Activated naive CD4-positive, alpha-beta T cell treated with anti-CD3 and anti-CD28 coated beads, Interleukin-2, amount 50 U/mL, for 16 hours (primary cell): ENCODE measurements at places on chromosomes 16 and 17.

- DNase-seq: no peak
Observed at GRCh38 chr16:51834133-51834532, 683.1 kb upstream of the SALL1 start.

GRCh38 chr17:68353111-68353521 lies 61.8 kb downstream of the ARSG start:
- no peak for DNase-seq

GRCh38 chr16:54654429-54654828 lies 276.2 kb upstream of the IRX5 start:
- DNase-seq: no peak

DNA sequence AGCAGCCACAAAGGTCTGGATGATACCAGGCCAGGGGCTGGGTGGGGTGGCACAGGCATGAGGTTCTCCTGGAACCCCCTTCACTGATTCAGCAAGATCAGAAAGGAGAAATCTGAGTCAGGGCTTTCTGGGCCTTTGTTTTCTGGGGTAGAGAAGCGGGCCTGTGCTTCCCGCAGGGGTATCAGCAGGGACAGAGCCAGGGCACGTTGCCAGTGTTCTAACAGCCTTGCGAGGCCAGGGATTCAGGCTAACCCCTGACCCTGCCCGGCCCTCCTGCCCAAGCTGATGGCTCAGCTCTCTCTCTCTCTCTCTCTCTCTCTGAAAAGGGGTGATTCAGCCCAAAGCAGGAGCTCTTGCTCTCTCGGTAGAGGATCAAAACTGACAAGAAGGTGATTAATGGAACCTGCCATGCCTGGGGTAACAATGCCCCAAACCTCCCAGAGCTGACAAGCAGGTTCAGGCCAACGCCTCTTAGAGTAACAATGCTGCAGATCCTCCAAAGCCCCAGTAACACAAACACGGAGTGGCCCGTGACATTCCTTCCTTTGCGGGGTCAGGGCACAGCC lies 2.0 kb upstream of the KRT13 start:
- DNase-seq: no peak

DNA sequence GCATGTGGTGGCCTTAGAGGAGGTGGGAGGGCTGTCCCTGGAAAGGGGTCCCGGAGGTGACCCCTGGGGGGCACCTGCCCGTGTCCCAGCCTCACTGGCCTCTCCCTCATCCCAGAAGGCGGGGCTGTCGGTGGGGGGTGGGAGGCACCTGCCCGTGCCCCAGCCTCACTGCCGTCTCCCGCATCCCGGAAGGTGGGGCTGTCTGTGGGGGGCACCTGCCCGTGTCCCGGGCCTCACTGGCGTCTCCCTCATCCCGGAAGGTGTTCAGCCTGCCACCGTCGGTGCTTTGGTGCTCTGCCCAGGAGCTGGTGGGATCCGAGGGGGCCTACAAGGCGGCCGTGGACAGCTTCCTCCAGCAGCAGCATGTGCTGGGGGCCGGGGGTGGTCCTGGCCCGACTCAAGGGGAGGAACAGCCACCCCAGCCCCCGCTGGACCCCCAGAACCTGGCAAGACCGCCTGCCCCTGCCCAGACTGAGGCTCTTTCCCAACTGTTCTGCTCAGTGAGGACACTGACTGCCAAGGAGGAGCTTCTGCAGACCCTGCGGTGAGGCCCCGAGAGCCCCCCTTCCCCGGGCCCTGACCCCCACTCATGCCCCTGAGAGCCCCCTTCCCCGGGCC lies 6.2 kb downstream of the CTU2 start:
- no peak for DNase-seq

- no peak for DNase-seq
Observed at GRCh38 chr17:39809221-39809620, 54.9 kb downstream of the IKZF3 start.

GRCh38 chr17:2904135-2904534 lies 107.9 kb downstream of the RAP1GAP2 start:
- DNase-seq: no peak

GRCh38 chr17:62134397-62134796 lies 69.3 kb upstream of the MED13 start:
- no peak for DNase-seq

DNA sequence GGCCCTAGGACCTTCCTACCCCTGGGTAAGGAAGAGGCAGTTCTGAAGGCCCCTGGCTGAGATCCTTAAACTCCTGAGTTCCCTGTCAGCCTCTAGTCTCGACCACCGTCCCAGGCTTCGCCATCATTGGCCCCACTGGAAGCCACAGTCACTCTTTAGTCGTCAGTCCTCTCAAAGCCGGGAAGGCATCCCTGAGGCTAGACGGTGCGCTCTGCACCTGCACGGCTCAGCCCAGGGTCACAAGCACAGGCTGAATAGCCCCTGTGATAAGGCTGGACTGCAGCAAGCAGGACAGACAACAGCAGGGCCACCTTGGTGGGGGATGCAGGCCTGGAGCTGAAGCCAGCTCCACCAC lies 3.3 kb upstream of the HEXIM1 start:
- no peak for DNase-seq

DNA sequence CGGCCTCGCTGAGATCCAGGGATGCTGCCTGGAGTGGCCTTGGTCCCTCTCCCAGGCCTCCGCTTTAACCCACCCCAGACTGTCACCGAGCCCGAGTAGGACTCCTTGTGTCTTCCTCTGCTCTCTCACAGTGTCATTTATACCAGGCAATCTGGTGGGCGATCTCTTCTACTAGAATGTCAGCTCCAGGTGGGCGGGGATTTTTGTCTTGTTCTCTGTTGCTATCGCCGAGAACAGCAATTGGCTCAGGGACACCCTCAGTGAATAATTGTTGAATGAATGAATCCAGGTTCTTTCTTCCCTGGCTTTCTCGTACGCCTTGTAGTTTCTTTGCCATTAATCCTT lies 591 bp downstream of the DHX38 start:
- peak; percentile 68 for DNase-seq

DNA sequence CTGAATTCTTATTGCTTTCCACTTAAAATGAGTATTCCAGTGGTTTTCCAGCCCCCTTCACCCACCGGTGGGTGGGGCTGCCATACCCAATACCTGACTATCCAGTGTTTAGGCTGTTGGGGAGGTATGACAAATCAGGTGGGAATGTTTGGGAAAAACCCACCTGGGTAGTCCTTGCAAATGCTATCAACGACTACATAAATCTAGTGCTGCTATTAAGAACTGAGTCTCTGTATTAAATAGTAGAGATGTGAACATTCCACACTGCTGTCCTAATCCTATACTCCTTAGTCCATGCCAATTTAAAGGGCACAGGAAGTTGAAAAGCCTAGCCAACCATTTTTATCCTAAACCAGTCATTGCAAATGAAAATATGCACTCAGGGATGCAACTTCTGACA lies 126.6 kb downstream of the AXIN2 start:
- DNase-seq: no peak

GRCh38 chr16:65071433-65072311 lies 50.2 kb downstream of the CDH11 start:
- no peak for DNase-seq
